Kidney (tissue), 22 donors: ENCODE measurements at places on chromosomes 11 and 22. TPM values are rescaled to one million over a fixed set of nuclear protein-coding genes. Genes with fewer than 3 reads are reported as not detected.

SLC22A8 gene
- total RNA-seq, result 0.41 TPM

IFITM10 gene
- 6.4 TPM for total RNA-seq

PAAF1 gene
- 18.2 TPM for total RNA-seq

SCGB1D2 gene
- total RNA-seq, result 0.60 TPM

MAJIN gene
- not detected for total RNA-seq

GSC2 gene
- total RNA-seq, result not detected

MEI1 gene
- total RNA-seq, result 14.6 TPM

RSF1 gene
- total RNA-seq, result 71.9 TPM

CERK gene
- 28.2 TPM for total RNA-seq

LMO1 gene
- not detected for total RNA-seq

KREMEN1 gene
- total RNA-seq, result 16.2 TPM

SUN2 gene
- total RNA-seq, result 199 TPM

DCDC1 gene
- total RNA-seq, result 6.6 TPM

BRSK2 gene
- 1.2 TPM for total RNA-seq

CABP7 gene
- total RNA-seq, result 0.06 TPM

TMEM126A gene
- 20.3 TPM for total RNA-seq

MALAT1 gene
- 15,262 TPM for total RNA-seq

CDC42EP1 gene
- 68.5 TPM for total RNA-seq

OR51B4 gene
- not detected for total RNA-seq

PHF21A gene
- 48.2 TPM for total RNA-seq

APOBEC3C gene
- 19.8 TPM for total RNA-seq

RTN4R gene
- 1.2 TPM for total RNA-seq

GUCY1A2 gene
- total RNA-seq, result 16.1 TPM

CEND1 gene
- 0.16 TPM for total RNA-seq

MLC1 gene
- 0.28 TPM for total RNA-seq

GPR83 gene
- 0.28 TPM for total RNA-seq

PRRG4 gene
- total RNA-seq, result 18.4 TPM

PSMD13 gene
- total RNA-seq, result 87.7 TPM

SEC14L6 gene
- total RNA-seq, result 13.9 TPM

FREY1 gene
- 1.0 TPM for total RNA-seq

TSSK2 gene
- total RNA-seq, result not detected

OR52I1 gene
- total RNA-seq, result not detected

TEF gene
- total RNA-seq, result 34.9 TPM

OR10A2 gene
- not detected for total RNA-seq

OR2AT4 gene
- total RNA-seq, result not detected

MIAT gene
- total RNA-seq, result 6.8 TPM

OR4D5 gene
- total RNA-seq, result not detected

PLAAT5 gene
- total RNA-seq, result 0.72 TPM

ADM2 gene
- 8.0 TPM for total RNA-seq

NFAM1 gene
- 7.9 TPM for total RNA-seq

APLNR gene
- total RNA-seq, result 5.3 TPM
